Kidney tubule cell (primary cell): ENCODE measurements at places on chromosomes 16 and 17.

- DNase-seq: peak; percentile 86
These were observed 3.0 kb upstream of the DLX3 start for GRCh38 chr17:49997773-49998703.

- no peak for DNase-seq
These were observed 5.4 kb upstream of the STAT5B start for GRCh38 chr17:42281571-42282096.

DNA sequence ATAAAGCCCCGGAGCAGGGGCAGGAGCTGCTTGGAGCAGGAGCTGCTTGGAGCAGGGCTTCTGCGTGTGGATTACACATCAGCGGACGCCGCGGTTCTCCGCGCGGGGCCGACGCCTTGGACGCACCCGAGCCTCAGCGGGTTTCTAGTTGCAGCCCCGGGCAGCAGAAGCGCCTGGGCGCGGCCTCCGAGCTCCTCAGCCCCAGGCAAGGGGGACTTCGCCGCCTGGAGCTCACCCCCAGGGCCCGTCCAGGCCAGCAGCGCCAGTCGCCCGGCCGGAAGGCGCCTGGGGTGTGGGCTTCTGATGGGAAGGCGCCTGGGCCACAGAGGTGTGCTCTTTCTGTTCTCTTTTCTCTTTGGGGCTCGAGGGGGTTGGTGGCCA lies 6.3 kb downstream of the FOXF1 start:
- no peak for DNase-seq

DNA sequence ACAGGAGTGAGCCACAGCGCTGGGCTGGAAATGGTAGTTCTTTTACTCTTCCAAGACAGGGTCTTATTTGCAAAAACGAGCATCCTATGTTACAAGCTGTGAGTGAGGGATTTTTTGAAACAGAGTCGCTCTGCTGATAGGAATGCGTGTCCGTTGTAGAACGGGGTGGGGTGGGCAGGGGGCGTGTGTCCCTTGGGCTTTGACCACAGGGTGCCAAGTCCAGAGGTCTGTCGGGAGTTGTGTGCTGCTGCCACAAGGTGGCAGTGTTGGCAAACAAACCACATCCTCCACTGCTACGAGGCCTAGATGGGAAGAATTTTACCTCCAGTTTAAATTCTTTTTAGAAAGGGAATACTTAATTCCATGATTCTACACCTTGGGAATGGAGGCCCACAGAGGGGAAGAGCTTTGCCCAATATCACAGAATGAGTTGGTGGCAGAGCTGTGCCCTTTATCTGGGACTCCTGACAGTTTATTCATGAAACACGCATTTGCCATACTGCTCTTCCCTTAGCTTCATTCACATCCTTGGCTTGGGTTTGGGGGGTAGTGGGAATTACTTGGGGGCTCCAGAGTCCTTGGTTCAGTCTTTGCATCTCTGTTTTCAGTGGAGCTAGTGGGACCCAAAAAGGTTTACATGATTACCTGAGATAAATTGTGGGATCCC lies 30.6 kb upstream of the ETV4 start:
- DNase-seq: peak; percentile 79

DNA sequence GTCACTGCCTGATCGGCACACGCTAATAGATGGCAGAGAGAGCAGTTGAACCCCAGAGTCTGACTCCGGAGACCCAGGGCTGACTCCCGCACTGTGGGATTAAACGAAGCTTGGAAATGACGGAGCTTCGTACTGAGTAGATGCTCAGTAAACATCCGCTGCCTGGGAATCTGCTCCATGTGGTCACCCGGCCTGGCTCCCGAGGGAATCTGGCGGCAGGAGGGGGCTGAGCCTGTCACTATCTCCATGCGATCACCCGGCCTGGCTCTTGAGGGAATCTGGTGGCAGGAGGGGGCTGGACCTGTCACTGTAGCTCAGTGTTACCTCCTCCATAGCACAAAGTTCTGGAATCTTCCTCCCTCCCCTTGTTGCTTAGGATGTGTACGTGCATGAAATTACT lies 139.7 kb upstream of the CIBAR2 start:
- DNase-seq: no peak

DNA sequence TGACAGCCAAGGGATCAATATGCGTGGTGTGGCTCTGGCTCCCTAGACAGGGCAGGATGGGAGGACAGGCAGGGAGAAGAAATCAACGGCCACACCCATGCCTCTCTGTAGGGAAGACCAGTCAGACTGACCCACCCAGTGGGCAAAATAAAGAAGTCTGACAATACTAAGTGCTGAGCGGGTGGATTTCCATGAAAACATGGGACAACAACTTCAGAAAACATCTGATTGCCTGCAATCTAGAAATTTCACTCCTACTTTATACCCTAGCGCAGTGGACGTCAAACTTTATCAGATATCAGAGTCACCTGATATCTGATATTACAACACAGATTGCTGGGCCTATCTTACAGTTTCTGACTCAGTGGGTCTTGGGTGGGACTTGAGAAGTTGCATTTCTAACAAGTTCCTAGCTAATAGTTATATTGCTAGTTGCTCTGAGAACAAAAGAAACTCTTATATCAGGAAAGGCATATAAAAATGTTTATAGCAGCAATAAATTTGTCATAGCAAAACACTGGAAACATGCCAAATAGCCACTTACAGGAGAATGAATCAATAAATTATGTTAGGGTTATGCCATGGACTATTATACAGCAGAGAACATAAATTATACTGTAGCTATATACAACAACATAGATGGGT lies 38.4 kb downstream of the C17orf67 start:
- DNase-seq: no peak

DNA sequence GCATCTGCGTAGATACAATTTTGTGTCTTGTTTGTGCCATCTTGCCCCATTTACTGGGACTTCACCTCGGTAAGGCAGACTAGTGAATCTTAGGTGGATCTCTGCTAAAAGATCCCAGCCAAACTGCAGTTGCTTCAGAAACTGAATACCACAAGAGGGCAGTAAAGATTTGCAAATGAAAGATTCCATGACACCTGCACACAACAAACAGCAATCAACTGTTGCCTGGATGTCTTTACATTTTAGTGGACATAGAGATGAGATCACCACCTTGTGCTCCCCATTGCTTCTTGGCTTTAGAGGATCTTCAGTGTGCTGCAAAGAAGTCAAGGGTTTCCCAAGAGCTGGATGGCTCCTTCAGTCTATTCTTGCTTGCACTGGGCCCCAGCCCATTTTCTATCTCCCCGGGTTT lies 119.2 kb upstream of the CACNG5 start:
- DNase-seq: peak; percentile 77

- DNase-seq: peak; percentile 76
These were observed 9.2 kb downstream of the TAF1C start for GRCh38 chr16:84177741-84178073.

DNA sequence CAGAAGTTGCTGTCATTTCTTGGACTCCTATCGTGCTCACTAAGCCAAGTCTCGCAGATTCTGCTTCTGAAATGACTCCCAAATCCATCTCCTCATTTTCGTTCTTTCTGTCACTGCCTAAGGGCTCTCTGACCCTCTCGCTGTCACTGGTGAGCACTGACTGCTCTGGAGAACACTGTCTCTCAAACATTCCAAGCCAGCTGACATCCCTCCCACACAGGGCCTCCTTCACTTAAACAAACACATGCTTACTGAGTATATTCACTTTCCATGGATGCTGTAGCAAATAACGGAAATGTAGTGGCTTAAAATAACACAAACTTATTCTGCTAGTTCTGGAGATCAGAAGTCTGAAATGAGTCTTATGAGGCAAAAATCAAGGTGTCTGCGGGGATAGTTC lies 18.8 kb downstream of the CACNG1 start:
- DNase-seq: no peak

GRCh38 chr17:63398680-63399079 lies 47.4 kb downstream of the CYB561 start:
- no peak for DNase-seq

DNA sequence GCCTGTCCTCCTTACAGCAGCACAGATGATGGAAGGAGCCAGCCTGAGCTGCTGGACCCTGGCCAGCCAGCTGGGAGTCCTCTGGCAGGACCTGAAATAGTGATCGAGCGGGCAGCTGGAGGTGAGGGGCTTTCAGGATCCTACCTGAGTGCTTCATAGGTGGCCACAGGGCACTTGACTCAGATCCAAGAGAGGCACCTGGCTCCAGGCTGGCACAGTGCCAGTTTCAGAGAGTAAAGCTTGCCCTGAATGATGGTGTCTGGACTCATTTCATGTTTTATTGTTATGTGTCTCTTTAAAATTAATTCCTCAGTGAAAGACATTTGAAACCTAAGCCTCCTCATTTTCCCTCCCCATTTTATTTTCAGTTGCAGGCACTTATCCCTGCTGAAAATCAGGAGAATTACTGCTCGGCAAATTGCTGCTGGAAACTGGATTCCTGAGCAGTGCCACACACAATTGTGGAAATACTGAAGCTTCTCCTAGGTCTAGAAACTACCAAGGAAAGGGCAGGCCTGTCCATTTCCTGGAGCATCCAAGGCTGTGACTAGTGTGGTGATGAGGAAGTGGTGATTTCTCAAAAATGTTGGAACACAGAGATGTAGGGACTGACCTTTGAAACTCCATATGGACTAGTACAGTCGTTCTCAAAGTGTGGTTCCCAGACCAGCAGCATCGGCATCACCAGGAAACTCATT lies 16.1 kb upstream of the ADAMTS18 start:
- DNase-seq: no peak

DNA sequence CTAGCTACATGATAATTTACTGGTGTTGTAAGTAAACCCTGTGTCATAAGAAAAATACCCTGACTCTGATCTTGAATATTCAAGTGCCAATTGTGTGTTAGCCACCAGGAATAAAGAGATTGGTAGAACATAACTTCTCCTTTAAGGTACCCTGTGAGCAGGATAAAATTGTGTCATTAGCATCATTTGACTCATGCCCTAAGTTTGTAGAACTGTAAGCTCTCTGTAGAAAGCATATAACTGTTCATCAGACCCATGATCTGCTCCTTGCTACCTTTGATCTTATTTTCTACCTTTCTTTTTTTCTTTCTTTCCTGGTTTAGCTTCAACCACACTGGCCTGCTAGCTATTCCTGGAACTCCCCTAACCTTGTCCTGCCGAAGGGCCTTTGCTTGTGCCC lies 35.8 kb downstream of the PTRH2 start:
- peak; percentile 33 for DNase-seq

- no peak for DNase-seq
These were observed 13.5 kb upstream of the LHX1 start for GRCh38 chr17:36923814-36924221.

- no peak for DNase-seq
These were observed 1906.3 kb downstream of the TP53TG3F start for GRCh38 chr16:35365675-35366074.

DNA sequence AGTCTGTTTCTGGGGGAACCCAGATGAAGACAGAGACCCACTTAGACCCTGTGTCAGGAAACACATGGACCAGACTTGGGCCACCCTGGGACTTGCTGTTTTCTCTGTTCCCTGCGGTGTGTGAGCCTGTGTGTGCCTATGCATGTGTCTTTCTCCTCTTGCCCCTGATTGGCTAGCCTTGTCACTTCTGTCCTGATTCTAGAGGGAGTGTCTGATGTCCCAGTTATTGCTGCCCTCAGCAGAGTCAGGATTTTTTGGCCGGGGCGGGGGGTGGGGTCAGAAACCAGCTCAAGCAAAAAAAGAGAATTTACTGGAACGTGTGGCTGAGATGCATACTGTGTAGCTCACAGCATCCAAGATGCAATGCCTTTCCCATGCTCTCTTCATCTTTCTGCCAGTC lies 30.5 kb downstream of the PLCG2 start:
- DNase-seq: no peak

DNA sequence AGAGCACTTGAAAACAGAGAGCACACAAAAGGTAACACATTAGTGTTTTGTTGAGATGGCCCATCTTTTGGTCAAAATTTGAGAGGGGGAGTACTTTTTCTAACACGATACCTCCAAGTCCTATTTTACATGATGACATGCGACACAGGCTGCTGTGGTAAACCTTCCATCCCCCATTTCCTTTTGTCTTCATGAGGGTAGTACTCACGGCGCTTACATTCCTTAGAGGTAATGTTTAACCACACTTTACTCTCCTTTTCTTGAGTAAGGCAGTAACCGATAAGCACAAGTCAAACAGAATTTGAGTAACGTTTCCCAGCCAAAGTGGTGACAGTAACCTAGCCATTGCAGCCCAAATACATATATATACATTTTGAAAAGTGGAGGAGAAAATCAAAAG lies 35.8 kb upstream of the PITPNM3 start:
- DNase-seq: peak; percentile 94

GRCh38 chr16:77277141-77277540 lies 77.9 kb downstream of the SYCE1L start:
- no peak for DNase-seq

- peak; percentile 28 for DNase-seq
These were observed 14.7 kb downstream of the GSPT1 start for GRCh38 chr16:11901091-11901490.

- no peak for DNase-seq
These were observed 5.8 kb downstream of the PMFBP1 start for GRCh38 chr16:72166151-72166550.

DNA sequence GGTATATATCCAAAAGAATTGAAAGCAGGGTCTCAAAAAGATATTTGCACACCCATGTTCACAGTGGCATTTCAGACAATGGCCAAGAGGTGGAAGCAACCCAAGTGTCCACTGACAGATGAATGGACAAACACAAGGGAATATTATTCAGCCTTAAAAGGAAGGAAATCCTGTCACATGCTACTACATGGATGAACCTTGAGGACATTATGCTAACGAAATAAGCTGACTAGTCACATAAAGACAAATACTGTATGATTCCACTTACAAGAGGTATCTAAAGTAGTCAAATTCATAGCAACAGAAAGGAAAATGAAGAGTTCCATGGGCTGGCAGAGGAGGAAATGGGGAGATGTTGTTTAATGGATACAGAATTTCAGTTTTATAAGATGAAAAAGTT lies 41.4 kb downstream of the TEX2 start:
- DNase-seq: no peak

DNA sequence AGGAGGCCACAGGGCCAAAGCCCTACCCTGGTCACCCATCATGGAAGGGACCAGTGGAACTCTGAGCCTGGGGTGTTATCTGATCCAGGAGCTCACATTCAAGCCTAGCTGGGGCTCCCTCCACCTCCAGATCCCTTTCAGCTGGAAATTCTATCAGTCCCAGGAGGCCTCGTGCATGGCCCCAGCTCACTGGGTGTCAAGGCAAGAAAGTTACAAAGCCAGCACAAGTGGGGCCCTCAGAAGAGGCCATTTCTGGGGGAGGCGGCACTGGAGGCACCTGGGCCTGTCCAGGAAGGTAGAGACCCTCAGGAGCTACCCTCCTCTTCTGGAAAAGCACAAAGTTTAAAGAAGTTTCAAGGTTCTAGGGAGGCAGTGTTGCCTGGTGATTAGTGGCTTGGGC lies 4.8 kb downstream of the CA7 start:
- DNase-seq: no peak

- DNase-seq: no peak
These were observed 27.7 kb upstream of the ERCC4 start for GRCh38 chr16:13892301-13892700.

- DNase-seq: peak; percentile 75
These were observed 447.6 kb upstream of the CA10 start for GRCh38 chr17:52606098-52606497.

DNA sequence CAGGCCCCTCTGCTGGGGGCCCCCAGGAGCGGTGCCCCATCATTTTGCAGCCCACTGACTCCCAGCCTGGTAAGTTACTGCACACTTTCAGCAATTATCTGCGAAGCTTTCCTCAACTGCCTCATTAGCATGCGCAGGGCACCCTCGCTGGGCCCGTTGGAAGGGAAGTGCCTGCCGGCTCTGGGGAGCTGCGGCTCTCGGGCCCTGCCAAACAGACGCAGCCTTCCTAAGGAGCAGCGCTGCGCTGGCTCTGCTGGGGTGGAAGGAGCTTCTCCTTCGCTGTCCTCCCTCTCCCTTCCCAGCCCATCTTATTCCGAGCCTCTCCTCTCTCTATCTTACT lies 71.0 kb downstream of the RBBP6 start:
- DNase-seq: peak; percentile 35

- DNase-seq: no peak
These were observed 63.1 kb downstream of the BANP start for GRCh38 chr16:88014252-88014781.
